H4 (cell line): ENCODE measurements at places on chromosomes 4 and X. TPM values are rescaled to one million over a fixed set of nuclear protein-coding genes. Genes with fewer than 3 reads are reported as not detected.

GNRHR gene
- total RNA-seq, result not detected in 2 replicates

EPGN gene
- 1.4 and 1.7 TPM in 2 replicates for total RNA-seq

PNMA3 gene
- 0.08 and 0.86 TPM in 2 replicates for total RNA-seq

ANKRD17 gene
- 31.6 and 33.1 TPM in 2 replicates for total RNA-seq

LRIT3 gene
- total RNA-seq, result not detected in 2 replicates

CXCL5 gene
- total RNA-seq, result not detected in 2 replicates

SEPSECS gene
- total RNA-seq, result 4.7 and 6.5 TPM in 2 replicates

RTL9 gene
- 0.04 and 0.15 TPM in 2 replicates for total RNA-seq

TLR7 gene
- total RNA-seq, result 0.04 TPM in 1 of 2 replicates, not detected in the other

ADAM29 gene
- not detected in 2 replicates for total RNA-seq

NLGN3 gene
- 0.25 and 0.31 TPM in 2 replicates for total RNA-seq

PCDH11X gene
- 0.72 and 1.2 TPM in 2 replicates for total RNA-seq

NWD2 gene
- total RNA-seq, result not detected in 2 replicates

TMEM31 gene
- not detected in 2 replicates for total RNA-seq
